Memory B cell (primary cell): ENCODE measurements at places on chromosomes 13 and 19.

- no peak for DNase-seq
Observed at GRCh38 chr13:111511805-111512504, 191.5 kb downstream of the TEX29 start.

DNA sequence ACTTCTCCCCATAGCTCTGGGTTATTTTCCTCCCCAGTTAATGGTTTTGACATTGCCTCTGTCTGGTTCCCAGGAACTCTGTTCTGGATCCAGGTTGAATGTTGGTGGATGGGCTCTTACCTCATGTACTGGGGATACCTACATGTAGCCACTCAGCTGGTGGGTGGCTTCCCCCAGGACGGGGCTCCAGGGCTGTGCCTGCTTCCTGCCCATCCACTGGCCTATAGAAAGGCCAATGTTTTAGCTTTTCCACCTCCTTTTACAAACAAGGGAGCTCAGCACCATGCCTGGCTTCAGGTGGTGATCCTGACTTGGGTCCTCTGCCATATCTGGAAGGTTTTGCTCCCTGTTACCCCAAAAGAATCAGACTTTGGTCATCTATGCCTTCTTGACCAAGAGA lies 120.2 kb downstream of the AKAP11 start:
- no peak for DNase-seq

GRCh38 chr19:50264483-50265186 lies 61.2 kb downstream of the MYH14 start:
- DNase-seq: no peak

- no peak for DNase-seq
Observed at GRCh38 chr13:49302817-49303216, 55.1 kb downstream of the CDADC1 start.

DNA sequence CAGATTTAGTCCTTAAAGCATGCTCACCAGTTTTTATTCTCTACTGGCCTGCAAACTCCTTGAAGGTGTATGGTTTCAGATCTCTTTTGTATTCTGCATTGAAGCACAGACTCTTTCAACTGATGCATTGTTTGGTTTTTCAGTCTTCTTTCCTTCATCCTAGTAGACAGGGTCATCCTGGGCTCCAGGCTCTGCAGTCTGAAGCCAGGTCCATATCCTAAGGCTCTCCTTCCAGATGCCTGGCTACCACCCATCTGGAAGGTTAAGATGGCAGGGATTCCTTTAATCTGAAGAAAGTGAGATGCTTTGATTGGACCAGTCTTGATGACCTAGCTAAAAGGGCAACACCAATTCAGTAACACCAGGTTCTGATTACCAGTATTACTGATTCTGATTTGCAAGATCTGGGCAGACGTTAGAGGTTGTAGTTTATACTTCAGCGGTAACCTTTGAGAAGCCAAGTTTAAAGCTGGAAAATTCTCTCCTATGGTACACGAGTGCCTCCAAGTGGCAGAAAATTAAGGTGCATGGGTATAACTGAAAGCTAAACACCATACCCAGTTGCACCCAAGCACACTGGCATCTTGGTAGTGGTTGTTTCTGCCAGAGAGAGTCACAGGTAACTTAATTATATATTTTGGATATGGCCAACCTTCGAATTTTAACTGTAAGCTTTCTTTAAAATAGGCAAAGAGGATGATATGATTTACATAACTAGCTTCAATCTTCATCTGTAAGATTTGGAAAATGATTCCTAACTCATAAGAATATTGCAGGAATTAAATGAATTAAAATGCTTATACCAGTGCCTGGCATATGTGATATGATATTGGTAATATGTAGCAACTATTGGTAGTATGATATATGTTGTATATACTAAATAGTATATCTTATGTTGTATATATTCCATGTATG lies 1651.9 kb upstream of the MIR17HG start:
- no peak for DNase-seq

GRCh38 chr13:106033659-106034058 lies 501.8 kb downstream of the EFNB2 start:
- no peak for DNase-seq

GRCh38 chr13:102983496-102983895 lies 82.7 kb downstream of the SLC10A2 start:
- no peak for DNase-seq

- DNase-seq: no peak
Observed at GRCh38 chr13:77028202-77028601, 1.2 kb upstream of the FBXL3 start.

- DNase-seq: no peak
Observed at GRCh38 chr13:79973533-79973963, 367.4 kb downstream of the SPRY2 start.

DNA sequence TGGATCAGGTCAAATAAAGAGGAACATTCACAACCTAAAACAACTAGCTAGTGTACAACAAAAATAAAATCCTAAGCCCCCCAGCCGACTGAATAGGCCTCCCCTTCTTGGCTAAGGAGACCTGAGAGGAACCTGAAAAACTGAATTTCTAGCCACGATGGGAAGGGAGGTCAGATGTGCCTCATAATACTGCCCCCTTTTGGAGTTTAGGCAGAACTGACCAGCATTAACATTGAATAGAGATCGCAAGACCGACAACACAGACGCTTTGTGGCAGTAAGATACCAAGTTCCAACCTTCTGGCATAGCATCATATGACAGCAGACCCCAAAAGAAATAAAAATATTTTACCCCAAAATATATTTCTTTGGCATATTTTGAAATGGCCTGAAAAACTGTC lies 15.9 kb downstream of the CBY2 start:
- no peak for DNase-seq

DNA sequence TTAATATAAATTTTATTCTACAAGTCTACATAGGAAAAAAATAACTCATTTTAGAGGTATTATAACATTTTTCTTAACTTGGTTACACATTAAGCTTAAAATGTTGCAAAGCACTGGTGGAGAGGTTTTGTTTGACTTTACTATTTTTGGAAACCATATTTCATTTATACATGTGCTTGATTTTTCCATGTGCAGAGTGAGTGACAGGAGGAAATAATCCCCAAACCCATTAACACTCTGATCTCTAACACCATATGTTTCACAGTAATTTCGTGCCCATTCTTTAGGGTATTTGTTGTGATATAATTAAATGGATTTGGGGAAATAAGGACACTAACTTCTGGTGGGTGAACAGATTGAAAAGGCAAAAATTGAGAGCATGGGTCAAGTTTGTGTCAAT lies 2124.4 kb upstream of the PCDH20 start:
- no peak for DNase-seq

DNA sequence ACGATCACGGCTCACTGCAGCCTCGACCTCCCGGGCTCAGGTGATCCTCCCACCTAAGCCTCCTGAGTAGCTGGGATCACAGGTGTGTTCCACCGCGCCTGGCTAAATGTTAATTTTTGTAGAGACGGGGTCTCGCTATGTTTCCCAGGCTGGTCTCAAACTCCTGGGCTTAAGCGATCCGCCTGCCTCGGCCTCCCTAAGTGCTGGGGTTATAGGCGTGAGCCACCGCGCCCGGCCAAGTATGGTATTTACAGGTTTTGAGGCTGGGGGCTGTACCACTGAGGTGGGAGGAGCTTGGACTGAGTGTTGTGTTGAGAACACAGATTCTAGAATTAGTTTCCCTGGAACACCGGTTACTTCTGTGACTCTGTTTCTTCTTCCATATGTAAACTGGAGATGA lies 452 bp upstream of the PPM1N start:
- DNase-seq: no peak
